ENCODE measurements at places on chromosomes 1 and 21.

DNA sequence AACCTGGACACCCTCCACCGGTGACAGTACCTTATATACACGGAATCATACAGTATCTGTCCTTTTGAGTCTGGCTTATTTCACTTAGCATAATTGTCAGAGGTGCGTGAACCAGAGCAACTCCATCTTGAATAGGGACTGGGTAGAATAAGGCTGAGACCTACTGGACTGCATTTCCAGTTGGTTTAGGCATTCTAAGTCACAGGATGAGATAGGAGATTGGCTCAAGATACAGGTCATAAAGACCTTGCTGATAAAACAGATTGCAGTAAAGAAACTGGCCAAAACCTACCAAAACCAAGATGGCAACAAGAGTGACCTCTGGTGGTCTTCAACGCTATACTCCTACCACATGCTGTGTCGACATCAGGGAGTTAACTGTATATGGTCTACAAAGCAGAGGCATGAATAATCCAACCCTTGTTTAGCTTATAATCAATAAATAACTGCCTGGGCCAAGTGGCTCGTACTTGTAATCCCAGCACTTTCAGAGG lies 1.4 kb upstream of the FDPS start:
- peak; percentile 14 for DNase-seq

GRCh38 chr1:84689514-84690396 lies 506 bp downstream of the SSX2IP start:
- DNase-seq: peak; percentile 75

GRCh38 chr1:240466509-240466908 lies 145.4 kb downstream of the GREM2 start:
- no peak for DNase-seq

DNA sequence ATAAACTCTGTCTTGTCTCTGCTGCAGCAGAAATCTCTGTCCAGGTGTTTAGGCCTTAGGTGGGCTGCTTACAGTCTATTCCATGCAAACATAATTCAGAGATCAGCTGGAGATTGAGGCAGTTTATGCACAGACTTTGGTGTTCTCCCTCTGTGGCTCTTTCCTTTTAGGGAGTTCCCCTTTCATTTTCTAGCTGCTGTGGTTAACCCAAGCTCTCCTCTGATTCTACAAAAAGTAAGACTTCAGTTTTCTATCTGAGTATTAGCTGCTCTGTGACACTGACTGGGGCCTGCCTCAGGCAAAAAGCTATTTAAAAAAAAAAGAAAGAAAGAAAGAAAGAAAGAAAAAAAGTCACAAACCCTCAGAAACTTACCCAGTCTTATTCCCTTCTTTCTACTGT lies 211.1 kb downstream of the CAMTA1 start:
- no peak for DNase-seq

DNA sequence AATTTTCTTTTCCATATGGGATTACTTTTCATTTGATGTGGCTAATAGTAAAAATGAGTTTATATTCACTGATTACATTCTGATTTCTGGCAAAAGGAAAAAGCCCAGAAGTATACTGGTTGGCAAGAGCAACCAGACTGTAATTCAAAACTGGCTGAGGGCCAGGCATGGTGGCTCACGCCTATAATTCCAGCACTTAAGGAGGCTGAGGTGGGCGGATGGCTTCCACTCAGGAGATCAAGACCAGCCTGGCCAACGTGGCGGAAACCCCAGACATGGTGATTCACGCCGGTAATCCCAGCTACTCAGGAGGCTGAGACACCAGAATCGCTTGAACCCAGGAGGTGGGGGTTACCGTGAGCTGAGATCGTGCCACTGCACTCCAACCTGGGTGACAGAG lies 14.5 kb downstream of the SYT11 start:
- no peak for DNase-seq

DNA sequence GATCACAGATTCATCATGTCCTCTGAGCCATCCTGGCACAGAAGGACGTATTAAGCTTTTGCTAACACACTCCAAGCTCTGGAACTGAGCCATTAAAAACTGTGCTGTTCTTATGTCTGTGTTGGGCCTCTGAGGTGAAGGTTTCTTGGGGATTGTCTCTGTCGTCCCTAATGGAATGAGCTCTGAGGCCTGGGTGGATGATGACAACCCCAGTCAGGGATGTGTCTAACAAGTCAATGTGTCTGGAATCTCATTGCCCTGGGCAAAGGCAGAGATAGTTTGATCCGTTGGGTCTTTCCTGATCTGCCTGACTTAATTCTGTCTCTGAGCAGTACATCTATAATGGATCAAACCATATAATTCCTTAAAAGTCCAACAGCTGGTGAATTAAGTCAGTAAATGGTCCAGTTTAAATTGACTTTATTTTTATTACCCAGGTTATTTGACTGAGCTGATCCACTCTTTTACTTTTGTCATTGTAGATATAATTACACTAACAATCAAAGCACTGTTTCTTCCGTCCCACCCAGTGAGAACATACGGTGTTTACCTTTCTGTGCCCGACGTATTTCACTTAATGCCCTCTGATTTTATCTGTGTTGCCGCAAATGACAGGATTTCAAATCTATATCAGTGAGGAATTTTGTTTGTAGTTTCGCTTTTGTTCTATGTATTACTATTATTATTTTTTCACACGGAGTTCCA lies 38.8 kb upstream of the OR2B11 start:
- DNase-seq: no peak

- DNase-seq: no peak
Observed at GRCh38 chr1:12539705-12540579, 78.1 kb downstream of the DHRS3 start.

- no peak for DNase-seq
Observed at GRCh38 chr1:168513656-168514404, 30.0 kb downstream of the XCL2 start.

GRCh38 chr1:119711804-119712341 lies at the start of gene PHGDH:
PHGDH (plus strand) TSS chr1:119711934; CDS start chr1:119712023, 89 bp downstream.
- DNase-seq: peak; percentile 85

Data from NCI-H2171 treated with DMSO at 0.1 percent for 48 hours (cell line).